ENCODE measurements at places on chromosomes 4 and X. TPM values are rescaled to one million over a fixed set of nuclear protein-coding genes. Genes with fewer than 3 reads are reported as not detected.
A peak's percentile ranks its signal among the peaks of the same experiment; 100 is the strongest.

DNA sequence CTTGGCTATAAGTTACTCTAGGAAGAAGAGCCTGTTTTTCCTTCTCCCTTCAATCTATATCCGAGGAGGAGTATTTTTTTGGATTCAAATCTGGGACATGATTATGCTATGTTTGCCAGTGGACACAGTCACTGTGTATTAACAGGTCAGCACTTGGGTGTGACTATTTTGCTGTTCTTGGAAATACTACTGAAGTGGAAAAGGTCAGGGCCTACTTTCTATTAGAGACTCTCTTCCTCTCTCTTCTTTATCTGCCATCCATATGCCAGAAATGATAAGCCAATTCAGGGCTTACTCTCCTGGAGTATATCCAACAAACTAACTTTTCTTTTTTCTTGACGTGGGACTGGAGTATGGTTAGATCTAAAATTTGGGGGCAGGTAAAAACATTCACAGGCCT is 40.5 kb downstream of the MID1IP1 start:
- DNase-seq = no peak

DNA sequence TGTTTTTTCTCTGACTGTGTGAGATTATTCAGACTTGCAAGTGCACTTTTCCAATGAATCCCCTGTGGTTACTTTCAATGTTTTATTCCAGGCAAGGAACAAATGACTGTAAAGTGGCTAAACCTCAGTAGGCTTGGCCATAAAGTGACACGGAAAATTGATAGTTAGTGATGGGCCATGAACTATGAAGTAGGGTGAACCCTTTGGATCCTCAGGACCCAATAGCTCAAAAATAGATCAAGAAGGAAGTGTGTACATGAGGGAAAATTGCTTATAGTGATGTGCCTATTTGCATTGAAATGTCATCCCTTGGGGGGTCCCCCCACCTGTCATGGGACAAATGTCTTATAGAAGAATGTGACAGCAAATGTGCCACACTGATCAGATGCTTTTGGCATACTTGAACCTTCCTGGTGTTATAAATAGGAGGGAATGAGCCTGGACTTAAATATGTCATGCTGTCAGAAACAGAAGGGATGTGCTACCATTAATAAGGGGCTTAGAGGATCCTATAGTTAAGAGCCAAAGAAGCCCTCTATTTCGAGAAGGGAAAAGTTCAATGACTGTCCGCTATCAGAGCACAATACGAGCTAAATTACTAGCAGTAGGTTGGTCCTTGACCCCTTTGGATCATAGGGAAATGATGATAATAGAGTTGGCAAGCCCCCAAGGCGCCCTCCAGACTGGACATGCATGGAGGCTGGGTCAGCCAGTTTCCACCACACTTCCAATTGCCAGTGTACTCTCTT is 30.3 kb downstream of the SLC16A2 start:
- no peak for DNase-seq

- no peak for DNase-seq
These were observed 6.7 kb upstream of the WAS start for GRCh38 chrX:48676893-48677270.

DNA sequence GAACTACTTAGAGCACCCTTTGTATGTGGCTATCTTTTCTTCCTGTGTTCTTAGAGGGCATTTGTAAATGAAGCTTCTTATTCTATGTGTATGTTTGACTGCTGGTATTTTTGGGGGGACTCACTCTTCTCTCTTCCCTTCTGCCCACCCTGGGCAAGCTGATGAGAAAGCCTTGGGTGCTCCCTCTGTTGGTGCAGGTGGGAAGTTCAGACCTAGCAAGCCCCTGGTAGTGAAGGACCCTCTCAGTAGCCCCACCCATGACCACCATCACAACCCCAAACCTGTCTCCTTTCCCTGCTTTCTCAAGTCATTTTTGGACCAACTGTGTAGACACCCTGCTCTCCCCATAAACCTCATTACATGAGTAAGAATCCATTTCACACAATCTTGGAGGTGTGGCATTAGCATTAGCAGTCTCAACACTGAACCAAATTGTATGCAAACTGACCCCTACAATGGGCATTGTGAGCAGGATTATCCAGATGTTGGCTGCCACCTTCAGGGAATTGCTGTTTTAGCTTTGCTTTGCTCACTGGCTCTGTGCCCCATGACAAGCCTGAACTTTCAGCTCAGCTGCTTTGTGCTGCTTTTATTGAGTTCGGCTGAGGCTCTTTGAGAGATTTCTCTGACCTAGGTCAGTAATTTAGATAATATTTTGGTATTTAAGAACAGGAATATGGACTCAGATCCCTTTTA is 27.9 kb downstream of the TRIM61 start:
- DNase-seq = peak; percentile 16

The CTAG1A gene
- polyA plus RNA-seq = not detected

The MAGEA11 gene
- not detected for polyA plus RNA-seq

The ATP1B4 gene
- polyA plus RNA-seq = 0.04 TPM
